ENCODE measurements at places on chromosomes 2 and 18.

DNA sequence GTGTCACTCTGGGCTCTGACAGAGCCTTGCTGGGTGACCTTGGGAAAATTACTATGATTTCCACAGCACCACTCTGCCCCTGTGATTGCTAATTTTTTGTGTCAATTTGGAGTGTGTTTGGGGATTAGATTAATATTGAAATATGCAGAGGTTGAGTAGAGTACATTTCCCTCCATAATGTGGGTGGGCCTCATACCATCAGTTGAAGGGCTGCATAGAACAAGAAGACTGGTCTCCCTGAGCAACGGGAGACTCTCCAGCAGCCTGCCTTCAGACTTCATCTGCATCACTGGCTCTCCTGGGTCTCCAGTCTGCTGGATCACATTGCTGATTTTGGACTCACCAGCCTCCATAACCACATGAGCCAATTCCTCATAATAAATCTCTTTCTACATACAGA lies 313.7 kb downstream of the TNS1 start:
- DNase-seq = no peak

GRCh38 chr2:108409768-108410167 lies 32.0 kb downstream of the SULT1C4 start:
- DNase-seq = no peak

DNA sequence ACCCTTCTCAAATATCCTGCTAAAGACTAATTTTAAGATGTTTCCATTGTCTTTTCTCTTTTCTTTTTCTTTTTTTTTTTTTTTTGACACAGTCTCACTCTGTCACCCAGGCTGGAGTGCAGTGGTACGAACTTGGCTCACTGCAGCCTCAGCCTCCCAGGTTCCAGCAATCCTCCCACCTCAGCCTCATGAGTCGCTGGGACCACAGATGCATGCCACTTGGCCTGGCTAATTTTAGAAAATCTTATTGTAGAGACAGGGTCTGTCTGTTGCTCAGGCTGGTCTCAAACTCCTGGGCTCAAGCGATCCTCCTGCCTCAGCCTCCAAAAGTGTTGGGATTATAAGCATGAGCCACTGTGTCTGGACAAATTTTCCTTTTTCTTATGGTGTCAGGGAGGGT lies 167.5 kb downstream of the MCFD2 start:
- no peak for DNase-seq

- DNase-seq = no peak
Observed at GRCh38 chr2:46804794-46805193, 110.8 kb downstream of the MCFD2 start.

GRCh38 chr2:102025016-102025501 lies 33.3 kb downstream of the IL1R2 start:
- DNase-seq = no peak

GRCh38 chr2:43068631-43069517 lies 157.5 kb downstream of the ZFP36L2 start:
- no peak for DNase-seq

DNA sequence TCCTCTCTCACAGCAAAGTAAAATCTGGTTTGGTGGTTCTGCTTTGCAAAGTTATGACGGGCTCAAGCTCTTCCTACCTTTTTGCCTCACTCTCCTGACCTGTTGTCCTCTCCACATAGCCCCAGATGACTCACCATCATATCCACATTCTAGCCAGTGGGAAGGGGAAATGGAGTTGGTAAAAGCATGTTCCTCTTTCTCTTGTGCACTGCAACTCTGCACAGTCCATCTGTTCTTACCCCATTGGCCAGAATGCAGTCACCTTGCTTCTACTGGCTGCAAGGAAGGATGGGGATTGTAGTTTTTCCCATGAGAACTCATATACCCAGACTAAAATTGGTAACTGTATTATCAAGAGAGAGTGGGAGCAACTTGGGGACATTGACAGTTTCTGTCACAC lies 50.4 kb upstream of the SMIM21 start:
- DNase-seq = no peak

DNA sequence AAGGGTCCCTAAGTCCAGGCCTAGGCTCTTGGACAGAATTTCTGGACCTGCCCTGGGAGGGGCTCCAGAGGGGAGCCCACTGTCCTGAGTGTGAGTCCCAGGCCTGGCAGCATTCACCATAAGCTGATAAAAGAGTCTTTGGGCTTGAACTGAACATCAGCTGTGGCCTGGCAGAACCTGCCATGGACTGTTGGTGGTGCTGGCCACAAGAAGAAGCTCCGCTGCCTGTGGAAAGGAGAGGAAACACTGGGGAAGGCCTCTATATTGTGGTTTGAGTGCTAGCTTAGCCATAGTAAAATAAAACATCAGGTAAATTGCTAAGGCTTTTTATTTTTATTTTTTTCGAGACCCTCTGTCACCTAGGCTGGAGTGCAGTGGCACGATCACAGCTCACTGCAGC lies 20.9 kb upstream of the BAZ2B start:
- DNase-seq = no peak

DNA sequence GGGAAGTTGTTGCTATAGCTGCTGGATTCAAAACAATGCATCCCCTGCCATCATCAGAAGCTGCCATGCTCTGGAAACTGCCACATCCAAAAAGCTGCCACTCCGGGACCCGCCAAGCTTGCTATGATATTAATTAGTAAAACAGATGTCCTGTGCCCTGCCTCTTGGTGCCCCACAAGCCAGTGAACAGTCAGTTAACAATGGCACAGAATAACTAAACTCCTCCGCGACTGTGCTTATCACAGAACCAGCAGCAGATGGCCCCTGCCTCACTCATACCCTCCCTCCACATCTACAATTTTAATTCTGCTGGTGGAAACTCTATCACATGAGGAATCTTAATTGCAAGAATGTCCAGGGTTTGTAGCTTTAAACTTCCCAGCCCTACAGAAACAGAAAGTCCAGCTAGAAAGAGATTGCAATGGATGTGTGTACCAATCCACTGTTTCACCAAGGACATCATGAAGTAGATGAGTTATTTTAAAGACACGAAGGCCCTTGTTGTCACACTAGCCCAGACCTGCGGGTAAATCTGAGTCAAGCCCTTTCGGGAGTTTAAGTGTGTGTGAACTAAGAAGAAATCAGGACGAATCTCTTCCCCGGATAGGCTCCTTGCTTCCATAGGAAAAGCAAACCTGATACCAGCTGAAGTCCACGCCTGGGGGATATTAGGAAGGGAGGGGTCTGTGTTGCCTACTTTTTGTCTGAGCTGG lies 7.4 kb upstream of the ACYP2 start:
- peak; percentile 5 for DNase-seq

DNA sequence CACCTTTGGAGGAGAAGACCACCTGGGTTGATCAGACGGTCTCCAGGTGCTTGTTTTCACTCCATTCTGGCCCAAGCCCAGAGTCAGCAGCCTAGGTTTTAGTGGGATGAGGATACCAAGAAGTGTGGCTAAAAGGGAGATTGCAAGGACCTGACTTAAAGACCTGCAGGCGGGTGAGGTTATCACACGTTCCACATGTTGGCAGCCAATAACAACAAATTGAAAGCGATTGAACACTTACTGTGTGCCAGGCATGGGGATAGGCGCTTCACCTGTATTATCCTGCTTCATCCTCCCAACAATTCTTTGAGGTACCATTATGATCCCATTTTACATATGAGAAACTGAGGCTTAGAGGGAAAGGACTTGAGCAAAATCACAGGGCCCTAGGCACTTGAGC lies 5.0 kb downstream of the ARL4C start:
- no peak for DNase-seq

DNA sequence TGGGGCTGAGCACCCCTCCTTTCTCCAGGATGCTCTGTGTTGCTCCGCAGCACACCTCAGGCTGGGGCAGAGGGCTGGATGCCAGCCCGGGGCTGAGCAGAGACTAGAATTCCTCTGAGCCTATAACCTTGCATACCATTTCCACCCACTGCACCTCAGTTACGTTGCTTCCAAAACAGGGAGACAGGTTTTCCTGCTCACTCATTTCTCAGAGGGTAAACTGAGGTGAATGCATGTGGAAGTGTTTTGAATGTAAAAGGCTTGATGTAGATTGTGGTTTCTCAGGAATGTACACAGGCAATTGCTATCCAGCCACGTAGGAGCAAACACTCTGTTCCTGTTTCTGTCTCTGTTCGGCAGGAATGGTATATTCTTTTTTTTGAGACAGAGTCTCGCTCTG lies 45.3 kb downstream of the EDAR start:
- DNase-seq = no peak

DNA sequence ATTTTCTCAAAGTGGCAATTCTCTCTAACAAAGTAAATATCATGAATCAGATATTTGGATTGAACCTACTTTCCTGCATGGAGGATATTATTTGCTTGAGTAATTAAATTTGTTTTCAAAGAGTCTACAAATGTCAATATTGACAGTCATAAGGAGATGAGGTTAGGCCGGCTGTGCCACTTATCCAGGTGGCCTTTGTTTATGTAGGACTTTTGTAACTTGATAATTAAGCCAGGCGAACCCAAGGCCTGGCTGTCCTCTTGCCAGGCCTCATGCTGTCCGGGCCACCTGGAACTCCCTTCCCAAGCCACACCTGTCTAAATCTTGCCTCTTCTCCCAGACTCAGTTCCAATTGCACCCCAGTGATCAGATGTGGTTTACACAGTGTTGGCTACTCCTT lies 255.2 kb downstream of the ACKR3 start:
- peak; percentile 9 for DNase-seq

DNA sequence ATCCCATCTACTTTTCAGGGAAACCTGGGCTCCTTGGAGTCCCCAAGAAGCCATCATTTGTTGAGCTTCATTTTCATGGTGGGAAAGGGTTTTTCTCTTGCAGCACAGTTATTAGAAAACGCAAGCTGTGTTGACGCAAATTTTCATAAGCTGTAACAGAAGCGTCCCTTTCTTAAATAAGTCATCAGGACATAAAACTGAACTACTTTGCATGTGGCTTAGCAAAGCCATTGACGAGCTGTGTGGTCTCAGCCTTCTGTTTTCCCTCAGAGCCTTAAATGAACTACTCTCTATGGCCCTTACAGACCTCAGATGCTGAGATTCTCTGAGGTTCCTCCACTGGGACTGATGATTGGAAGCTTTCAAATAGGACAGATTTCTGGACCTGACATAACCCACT lies 85.1 kb downstream of the ARL4C start:
- DNase-seq = no peak

- DNase-seq = no peak
Observed at GRCh38 chr2:98015671-98016070, 19.9 kb upstream of the TMEM131 start.

DNA sequence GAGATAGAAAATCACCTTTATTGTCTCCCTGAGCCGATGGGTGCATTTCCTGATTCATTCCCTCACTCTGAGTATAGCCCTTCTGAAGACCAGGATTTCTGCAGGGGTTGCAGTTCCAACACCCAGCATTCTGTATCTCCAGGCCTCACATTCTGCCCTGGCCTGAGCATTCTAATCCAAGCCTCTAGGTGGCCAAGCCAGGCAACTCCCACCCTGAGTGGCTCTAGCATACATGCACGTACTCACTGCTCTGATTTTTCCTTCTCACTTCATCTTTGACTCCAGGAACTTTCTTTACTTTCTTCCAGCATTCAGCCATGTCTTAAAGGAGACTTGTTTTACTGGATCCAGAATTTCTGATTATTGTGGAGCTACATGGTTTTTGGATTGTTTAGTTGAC lies 100.7 kb upstream of the STK39 start:
- DNase-seq = peak; percentile 26

DNA sequence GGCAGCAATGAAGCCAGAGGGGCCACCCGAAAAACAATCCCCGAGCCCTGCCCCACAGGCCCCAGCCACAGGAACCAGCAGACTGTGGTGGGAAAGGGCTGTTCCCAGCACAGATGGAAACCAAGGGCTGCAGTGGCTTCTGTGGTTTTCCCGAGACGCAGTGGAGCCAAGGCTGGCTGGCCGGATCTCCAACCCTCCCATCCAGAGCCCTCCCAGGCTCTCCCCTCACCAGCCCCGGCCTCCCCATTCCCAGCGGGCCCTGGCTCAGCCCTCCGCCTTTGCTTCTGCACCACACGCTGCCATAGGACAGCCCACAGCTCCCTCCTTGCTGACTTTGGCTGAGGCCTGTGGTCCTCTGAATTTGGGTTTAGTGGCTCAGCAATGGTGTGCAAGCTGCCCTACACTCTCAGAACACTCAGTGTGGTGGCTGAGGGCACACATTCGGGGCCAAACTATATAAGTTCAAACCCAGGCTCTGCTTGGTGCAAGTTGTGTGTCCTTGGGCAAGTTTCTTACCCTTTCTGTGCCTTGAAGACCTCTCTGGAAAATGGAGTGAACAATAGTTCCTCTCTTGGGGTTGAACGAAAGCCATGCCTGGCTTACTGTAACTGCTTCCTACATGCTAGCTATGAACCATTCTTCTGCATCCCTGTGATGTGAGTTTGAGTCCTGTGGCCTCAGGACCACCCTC lies 200.1 kb downstream of the SMAD7 start:
- no peak for DNase-seq

GRCh38 chr2:101508636-101509035 lies 33.7 kb upstream of the RFX8 start:
- DNase-seq = no peak

DNA sequence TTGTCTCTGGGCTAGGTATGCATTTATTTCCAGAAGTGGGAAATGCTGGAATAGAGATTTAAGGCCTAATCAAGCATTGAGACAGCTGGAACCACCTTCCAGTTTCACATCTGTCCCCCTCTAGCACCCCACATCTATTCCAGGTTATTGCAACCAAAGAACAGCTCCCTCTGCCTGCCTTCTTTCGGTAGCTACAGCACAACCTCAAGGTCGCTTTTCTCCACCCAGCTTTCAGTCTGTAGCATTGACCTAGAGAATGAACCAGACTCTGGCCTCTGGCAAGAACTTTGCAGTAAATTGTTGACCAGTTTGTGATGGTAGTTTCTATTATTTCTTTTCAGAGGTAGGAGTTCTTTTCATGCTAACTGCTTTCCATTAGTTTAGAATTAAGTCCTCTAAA lies 484.2 kb downstream of the DLGAP1 start:
- DNase-seq = no peak

GRCh38 chr2:20666304-20667150 lies at the start of gene GDF7:
TSS of gene GDF7 (plus strand) at chr2:20667144. CDS start at chr2:20667240, 96 bp downstream.
- DNase-seq = no peak

DNA sequence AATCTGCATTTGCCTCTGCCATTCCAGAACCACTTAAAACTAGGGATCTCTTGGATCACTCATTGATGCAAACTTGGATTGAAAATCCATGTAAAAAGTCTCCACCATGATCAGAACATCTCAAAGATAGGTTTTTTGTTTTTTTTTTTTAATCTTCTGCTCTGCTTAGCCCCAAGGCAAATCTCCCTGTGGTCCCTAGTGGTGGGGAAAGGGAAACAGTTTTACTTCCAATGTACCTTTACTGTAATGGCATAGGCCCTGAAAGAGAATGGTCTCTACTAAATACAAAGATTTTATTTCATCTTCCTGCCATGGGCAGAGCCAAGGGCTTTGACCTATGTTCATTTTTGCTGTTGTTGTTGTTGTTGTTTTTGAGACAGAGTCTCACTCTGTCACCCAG lies 78.4 kb downstream of the KANSL1L start:
- no peak for DNase-seq

DNA sequence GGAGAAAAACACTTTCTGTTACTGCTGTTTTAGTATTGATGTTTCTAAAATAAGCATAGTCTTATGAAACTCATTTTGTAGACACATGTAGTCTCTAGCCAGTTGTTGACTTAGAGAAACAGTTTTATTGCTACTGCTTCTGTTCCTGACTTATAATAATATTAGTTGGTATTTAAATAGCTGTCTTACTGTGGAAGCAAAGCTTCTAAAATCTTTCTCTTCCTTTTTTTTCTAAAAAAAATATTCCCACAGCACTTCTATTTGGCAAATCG lies 121.8 kb downstream of the MTX2 start:
- DNase-seq = no peak
